ENCODE measurements at places on chromosomes 1 and 21.

GRCh38 chr21:37380349-37381323 is 14.1 kb downstream of the DYRK1A start:
- no peak for DNase-seq

GRCh38 chr1:154999571-155000410 is 2.8 kb upstream of the ZBTB7B start:
- peak; percentile 53 for DNase-seq

DNA sequence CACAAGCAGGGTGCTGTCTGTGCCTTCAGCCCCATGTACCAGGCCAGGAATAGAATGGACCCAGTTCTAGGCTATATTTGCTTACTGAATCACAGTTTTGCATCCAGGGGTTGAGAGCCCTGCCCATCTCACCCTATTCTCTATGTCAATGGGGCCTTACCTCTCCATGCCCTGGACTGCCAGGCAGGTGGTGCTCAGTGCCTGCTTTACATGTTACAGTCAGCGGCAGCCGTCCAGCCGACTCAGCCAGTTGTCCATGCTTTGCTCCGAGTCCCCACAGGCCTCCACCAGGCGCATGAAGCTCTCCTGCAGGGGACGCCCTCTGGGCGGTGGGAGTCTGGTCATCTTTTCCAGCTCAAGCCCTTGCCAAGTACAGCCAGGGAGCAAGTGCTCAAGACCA is 12.2 kb upstream of the FAM167B start:
- no peak for DNase-seq

DNA sequence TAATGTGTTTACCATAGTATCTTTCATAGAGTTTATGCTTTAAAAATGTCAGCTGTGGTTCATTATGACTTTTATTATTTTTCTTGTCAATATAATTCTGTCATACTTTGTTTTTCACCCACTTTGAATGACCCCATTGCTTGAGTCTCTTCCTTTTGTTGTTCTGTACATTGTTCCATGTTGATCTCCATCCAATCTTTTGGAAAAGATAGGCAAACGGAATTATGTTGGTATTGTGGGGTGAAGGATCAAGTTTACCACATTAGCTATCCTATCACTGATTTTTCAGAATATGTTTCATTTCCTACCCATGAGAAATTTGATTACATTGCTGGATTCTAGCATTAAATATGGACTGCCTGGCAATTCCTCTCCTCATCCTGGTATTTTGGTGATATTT is 196.6 kb downstream of the NFIA start:
- DNase-seq: no peak

DNA sequence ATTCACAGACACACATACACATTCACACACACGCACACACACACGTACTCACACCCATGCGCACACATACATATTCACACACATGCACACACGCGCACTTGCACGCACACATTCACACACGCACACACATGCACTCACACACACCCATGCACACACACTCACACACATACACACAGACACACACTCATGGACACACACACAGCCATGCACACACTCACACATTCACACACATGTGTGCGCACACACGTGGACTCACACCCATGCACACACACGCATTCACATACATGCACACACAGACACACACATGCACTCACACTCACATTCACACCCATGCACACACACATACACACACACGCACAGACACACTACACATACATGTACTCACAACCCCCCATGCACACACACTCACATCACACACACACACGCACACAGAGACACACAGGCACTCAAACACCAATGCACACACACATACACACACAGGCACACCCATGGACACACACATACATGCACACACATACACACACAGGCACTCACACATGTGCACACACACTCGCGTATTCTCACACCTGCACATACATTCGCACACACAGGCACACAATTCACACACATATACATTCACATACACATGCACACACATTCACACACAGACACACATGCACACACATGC is 589.1 kb downstream of the PTPRU start:
- DNase-seq: no peak

DNA sequence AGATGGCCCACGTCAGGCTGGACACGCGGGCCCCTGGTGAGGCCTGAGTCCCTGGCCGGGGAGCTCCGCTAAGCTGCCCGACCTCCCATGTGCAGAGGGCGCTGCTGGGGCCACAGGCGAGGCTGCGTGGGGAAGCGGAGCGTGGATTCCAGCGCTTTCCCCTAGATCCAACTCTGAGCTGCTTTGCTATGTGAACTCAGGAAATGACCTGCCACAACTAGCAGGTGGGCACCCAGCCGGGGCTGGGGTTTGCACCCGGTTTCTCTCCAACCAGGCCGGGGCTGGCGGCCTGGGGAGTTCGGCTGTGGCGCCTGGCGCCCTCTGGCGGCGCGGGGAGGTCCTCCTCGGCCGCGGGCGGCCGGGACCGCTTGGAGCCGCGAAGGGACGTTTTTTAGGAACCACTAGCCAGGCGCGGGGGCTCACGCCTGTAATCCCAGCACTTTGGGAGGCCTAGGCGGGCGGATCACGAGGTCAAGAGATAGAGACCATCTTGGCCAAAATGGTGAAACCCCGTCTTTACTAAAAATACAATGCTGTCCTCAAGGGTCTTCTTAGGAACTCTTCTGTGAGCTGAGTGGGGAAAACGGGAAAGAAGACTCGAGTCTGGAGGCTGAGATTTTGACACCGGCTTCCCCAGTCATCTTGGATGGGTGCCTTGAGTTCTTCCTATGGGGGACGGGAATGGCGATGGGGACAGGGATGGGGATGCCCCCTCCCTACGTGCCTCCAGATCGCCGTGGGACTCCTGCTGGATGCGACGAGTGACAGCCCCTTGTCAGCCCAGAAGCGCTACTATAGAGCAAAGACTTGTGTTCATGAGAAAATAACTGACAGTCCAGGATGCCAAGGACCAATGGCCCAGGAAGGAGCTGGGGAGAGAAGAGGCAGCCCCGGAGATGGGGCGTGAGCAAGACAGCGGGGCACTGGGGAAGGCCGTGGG is 12.6 kb downstream of the PYCR2 start:
- DNase-seq: peak; percentile 73

GRCh38 chr1:97170300-97170699 is 448.7 kb downstream of the PTBP2 start:
- DNase-seq: no peak

GRCh38 chr1:176066709-176067108 is 140.4 kb downstream of the COP1 start:
- no peak for DNase-seq

- DNase-seq: no peak
These were observed 43.5 kb downstream of the LPAR3 start for GRCh38 chr1:84849357-84849975.

GRCh38 chr1:189567890-189568289 is 909.8 kb downstream of the BRINP3 start:
- no peak for DNase-seq

GRCh38 chr1:30780409-30780808 is 22.8 kb upstream of the LAPTM5 start:
- no peak for DNase-seq

- DNase-seq: no peak
These were observed 109.0 kb upstream of the IPO9 start for GRCh38 chr1:201719812-201720521.

DNA sequence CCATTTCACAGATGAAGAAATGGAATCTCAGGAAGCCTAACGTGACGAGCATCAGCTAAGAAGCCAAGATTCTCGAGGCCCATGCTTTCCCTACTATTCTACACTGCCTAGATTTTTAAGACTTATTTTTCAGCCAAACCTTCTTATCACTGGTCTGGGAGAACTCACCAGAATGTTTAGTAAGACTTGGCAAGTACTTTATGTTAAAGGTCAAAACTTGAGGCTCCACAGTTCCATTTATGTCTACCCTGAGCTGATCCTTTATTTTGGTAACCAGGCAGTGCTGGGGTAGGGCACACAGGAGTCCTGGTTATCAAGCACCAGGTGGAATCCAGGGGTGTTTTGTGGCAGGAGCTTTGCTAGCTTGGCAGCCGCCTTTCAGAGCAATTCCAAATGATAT is 16.8 kb downstream of the PLXNA2 start:
- no peak for DNase-seq

DNA sequence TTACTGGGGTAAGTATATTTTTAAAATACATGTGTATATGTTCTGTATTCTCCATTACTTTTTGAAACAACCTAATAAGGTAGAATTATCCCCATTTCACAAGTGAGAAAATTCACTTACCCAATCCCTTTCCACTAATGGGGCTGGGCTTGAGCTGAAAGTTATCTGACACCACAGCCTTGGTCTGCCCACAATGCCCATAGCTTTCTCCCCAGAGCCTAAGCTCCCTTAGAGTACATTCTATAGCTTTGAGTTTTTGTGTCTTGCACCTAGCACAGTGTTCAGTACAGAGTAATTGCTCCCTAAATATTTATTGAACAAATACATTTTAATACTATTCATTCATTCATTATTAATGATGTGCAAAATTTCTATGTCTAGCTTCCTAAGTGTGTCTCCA is 152.7 kb upstream of the RUNX1 start:
- no peak for DNase-seq

GRCh38 chr1:173134800-173135199 is 72.3 kb downstream of the TNFSF4 start:
- no peak for DNase-seq

GRCh38 chr1:208303743-208304712 is 59.8 kb upstream of the PLXNA2 start:
- no peak for DNase-seq

GRCh38 chr1:230240446-230241086 is 173.5 kb downstream of the GALNT2 start:
- no peak for DNase-seq

- peak; percentile 55 for DNase-seq
These were observed 18.0 kb downstream of the SLAMF1 start for GRCh38 chr1:160628799-160629263.

DNA sequence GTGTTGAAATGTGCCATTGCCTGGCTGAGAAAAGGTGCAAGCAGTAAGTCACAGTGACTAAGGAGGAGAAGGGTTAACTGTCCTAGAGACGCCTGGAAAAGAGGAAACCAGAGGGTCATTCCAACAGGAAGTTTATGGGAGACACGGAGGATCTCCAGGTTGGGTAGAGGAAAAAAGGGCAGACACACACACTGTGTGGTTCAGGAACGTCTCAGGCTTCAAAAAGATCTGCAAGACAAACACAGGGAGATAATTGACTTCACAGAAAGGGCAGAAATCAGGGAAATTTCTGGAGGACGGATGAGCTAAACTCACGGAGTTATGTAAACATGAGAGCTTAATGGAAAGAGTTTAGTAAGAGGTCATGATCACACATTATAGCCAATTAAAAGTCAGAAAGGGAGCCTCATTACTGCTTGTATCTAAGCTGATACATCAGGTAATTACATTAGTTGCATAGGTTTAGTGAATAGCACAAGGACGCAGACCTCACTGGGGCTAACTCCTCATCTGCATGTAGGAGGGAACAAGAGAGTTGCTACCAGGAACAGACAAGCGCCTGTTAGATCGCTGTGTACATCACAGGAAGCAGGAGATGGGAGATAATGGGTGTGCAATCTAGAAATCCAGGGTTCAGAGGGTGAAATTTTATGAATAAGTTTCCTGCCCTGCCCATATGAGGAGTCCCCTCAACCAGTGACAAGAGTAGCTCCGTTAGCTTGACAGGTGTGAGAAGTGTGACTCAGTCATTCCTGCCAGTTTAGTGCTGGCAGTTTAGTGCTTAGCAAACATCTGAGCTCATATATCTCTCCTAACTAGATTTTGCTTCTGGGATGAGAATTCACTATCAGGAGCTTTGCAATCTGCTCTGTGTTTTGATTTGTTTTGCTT is 96.6 kb upstream of the TNR start:
- DNase-seq: no peak

GRCh38 chr1:161162052-161162451 is 2.8 kb downstream of the USP21 start:
- no peak for DNase-seq

DNA sequence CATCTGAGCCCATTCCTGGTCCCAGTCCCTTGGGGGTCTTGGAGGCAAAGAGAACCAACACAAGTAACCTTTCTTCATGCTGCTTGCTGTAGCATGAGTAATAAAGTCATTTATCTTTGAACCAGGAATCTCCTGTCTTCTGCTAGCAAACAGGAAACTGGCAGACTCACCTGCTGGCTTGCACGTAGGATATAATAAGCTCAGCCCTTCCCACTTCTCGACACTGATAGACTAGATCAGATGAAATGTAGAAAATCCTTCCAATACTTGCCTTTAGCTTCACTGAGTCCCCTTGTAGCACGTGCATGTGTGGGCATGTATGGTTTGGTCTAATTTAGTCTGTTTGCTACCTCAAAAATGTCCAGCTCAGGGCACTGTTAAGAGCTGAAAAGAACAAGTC is 6.5 kb upstream of the TFF2 start:
- DNase-seq: no peak

DNA sequence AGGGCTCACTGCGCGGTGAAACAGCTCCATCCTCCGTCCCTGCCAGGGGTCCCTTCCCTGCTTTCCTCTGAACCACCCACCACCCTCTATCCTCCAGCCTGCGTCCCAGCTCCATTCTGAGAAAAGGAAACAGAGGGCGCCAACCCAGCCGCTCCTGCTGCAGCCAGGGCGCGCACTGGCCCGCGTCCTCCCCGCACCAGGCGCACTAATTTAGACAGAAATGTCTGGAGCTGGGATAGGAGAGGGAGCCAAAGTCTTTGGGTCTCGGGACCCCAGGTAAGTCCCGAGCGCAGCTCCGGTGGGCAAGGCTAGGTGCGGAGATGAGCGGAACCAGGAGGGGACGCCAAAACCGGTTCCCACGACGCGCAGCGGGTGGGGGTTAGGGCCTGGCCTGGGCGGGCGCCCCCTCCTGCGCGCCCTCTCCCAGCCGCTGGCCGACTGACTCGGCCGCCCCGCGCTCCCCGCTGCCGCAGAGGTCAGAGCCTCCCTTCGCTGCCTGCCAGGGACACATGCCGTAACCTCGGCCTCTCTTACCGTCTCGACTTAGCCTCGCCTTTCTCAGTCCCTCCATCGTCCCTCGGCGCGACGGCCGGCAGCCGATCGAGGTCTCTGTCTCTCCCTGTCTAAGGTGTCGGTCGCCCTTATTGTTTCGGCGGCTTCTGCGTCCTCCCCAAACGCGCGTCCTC is 2.0 kb downstream of the CAMK2N1 start:
- no peak for DNase-seq

Measured in CD4-positive, alpha-beta T cell treated with Interleukin-10 for 1 hour (primary cell).